Activated CD4-positive, alpha-beta T cell treated with anti-CD3 and anti-CD28 coated beads, Interleukin-2, amount 50 U/mL, for 24 hours (primary cell): ENCODE measurements at places on chromosomes 5 and 9.

DNA sequence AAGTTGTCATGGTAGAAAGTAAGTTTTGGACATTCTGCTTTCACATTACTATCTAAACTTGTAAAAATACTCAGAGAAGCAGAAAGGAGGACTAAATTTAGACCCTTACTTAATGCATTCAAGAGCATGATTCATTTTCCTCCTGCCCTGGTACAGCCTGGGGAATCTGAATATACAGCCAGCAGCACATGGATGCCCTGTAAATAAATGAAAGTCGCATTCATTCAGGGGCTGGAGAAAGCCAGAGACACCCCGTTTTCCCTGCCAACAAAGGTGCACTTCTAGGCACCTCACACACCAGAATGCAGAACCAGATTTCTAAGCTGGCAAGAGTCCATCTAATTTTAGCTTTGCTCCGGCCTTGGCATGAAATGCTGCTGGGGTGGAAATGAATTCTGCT, 172.7 kb upstream of the KLF9 start:
- DNase-seq: no peak

GRCh38 chr5:139023286-139023685, 148.2 kb upstream of the LRRTM2 start:
- DNase-seq: no peak

GRCh38 chr5:145056800-145057199, 778.3 kb downstream of the PRELID2 start:
- DNase-seq: no peak

GRCh38 chr5:138553437-138554095, 10.5 kb upstream of the ETF1 start:
- DNase-seq: no peak

DNA sequence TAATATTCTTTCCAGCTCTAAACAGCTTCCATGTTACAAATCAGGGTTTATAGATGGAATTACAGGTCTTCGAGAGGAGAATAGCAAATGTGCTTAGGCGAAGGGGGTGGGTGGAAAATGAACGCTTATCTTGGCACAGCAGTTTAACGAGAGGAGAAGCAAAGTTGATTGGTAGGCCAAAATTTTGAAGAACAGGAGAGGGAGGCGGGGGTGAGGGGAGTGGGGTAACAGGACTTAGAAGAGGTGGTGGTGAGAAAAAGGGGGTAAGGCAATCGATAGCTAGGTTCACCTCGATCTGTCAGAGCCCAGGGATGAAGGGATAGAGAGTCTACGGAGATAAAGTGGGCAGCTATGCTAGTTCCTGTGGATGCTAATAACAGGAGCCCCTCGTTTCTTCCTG, 764 bp downstream of the ANKRA2 start:
- no peak for DNase-seq

- no peak for DNase-seq
Measured at GRCh38 chr9:122403381-122404000, 32.7 kb downstream of the PTGS1 start.

- no peak for DNase-seq
Measured at GRCh38 chr9:34575862-34576596, 13.5 kb downstream of the CNTFR start.

GRCh38 chr5:145557345-145557744, 277.8 kb downstream of the PRELID2 start:
- no peak for DNase-seq

DNA sequence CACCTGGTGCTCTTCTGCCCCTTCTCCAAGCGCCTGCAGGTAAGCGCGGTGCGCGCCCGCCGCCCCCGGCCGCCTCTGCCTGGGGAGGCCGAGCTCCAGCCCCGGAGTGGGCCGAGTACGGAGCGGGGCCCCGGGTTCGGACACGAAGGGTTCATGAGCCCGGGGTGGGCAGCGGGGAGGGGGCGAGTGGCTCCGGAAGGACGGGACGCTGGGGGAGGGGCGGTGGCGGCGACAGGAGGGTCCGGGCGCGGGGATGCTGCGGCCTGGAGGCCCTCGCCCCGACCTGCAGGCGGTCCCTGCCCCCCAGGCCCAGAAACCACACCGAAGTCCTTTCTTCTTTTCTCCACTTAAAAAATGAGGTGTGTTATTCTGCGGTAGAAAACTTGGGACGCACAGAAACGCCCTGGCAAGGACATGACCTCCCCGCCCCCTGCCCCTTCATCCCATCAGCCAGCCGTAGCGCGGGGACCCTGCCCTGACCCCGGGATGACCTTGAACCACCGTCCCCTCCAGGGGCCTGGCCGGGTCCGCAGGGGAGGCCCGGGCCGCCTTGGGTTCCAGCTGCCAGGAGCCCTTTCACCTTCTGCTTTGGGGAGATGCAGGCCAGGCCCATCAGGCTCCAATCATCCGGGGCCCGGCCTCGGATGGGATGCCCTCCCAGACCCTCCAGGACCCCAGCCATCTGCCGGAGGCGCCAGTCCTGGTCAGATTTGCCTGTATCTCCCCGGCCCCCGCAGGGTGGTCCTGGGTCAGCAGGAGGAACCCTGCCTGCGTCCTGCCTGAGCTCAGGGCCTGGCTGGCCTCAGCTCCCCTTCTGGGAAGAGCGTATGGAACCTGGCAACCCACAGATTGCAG, 545 bp downstream of the DIPK1B start:
- no peak for DNase-seq

DNA sequence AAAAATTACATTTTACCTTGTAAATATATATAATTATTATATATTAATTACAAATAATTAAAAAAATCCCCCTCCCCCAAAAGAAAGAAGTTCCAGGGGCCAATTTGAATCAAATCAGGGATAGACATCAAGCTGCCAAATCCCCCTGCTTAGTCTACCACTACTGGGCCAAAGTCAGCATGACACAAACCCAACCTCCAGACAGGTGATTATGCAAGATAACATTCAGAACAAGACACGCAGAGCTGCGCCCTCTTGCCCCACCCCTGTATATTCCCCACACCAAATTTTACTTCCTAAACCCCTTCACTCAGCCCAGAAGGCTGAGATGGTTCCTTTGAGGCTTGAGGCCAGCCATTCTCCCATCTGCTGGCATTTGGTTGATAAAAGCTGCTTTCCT, 2059.1 kb upstream of the CDH6 start:
- no peak for DNase-seq

- DNase-seq: no peak
Measured at GRCh38 chr5:82387819-82388166, 109.6 kb upstream of the RPS23 start.

DNA sequence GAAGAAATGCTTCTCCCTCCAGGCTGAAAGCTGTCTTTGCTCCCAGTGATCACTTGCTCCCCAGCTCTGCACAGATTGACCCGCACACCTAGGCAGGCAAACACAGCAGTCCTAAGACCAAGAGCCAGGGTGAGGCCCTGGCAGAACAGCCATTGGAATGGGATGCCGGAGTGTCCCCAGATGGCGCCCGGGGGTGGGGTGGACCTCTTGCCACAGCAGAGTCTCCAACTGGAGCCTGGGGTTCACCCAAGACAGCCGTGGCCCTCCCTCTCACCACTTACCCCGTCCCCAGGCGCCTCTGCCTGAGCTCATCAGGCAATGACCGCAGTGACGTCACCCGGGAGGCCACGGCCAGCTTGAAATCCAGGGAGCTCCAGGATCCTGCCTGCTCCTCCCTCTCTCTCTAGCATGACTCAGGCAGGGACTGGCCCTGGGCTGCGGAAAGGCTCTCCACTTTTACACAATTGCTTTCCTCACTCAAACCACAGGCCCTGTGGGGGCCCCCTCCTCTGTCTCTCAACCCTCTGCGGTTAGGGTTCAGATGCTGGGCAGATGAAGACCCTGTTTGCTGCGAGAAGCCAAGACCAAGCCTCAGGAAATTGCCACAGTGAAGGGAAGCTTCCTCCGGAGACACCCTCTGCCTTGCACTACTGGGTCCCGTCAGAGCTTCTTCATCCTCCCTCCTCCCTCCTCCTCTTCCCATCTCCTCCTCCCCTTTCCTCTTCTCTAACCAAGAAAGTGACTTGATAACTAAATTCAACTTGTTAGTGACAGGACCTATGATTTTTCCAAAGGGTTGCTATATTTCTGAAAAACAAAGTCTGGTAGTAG, 24.3 kb upstream of the PTGES start:
- no peak for DNase-seq

DNA sequence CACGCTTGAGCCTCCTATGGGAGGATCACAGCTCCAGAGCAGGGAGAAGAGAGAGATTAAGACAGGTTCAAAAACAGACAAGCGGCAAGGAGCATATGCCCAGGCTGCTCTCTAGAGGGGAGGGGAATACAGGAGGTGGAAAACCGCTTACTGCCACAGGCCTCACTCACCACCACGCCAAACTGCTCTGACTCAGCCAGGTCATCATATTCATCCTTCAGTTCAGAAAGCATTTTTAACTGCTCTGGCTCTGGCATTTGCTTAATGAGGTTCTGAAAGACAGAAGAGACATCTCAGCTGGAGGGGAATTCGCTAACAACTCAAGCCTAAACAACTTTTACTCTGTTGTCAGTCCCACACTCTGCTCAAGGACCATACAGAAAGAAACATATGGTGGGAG, 40.1 kb downstream of the PCDHGC5 start:
- no peak for DNase-seq

GRCh38 chr5:51018423-51018822, 352.0 kb downstream of the PARP8 start:
- DNase-seq: no peak

DNA sequence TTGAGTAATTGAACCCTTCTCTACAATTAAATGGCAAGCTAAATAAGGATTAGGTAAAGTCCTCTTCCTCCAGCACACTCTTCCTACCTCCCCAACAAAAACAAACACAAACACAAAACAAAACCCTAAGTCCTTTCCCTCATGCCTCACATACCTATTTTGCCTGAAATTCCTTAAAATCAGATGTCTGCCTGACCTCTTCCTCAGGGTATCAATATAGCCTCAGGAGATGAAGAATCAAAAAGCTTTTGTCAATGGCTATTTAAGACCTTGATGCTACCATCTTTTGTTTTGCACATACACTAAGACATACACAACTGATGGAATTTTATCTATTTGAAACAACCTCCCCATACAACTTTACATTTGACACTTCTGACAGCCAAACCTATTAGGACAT, 75.1 kb downstream of the TUSC1 start:
- DNase-seq: no peak

- no peak for DNase-seq
Measured at GRCh38 chr9:87040410-87041009, 93.2 kb upstream of the GAS1 start.

GRCh38 chr5:6177926-6178325, 200.4 kb downstream of the MED10 start:
- no peak for DNase-seq

DNA sequence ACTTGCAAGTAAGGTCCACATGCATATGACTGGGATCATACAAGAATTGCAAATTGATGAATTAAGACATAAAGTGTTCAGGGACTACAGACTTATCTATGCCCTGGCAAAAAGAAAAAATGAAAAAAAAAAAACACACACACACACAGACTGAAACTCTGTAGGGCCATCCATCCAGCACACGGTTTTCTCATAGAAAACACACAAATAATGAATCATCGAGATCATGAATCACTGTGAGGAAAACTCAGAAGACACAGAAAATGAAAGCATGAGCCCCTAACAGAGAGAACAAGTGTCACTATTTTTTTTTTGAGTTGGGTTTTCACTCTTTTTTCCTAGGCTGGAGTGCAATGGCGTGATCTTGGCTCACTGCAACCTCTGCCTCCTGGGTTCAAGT, 185.2 kb downstream of the IRX2 start:
- DNase-seq: no peak

DNA sequence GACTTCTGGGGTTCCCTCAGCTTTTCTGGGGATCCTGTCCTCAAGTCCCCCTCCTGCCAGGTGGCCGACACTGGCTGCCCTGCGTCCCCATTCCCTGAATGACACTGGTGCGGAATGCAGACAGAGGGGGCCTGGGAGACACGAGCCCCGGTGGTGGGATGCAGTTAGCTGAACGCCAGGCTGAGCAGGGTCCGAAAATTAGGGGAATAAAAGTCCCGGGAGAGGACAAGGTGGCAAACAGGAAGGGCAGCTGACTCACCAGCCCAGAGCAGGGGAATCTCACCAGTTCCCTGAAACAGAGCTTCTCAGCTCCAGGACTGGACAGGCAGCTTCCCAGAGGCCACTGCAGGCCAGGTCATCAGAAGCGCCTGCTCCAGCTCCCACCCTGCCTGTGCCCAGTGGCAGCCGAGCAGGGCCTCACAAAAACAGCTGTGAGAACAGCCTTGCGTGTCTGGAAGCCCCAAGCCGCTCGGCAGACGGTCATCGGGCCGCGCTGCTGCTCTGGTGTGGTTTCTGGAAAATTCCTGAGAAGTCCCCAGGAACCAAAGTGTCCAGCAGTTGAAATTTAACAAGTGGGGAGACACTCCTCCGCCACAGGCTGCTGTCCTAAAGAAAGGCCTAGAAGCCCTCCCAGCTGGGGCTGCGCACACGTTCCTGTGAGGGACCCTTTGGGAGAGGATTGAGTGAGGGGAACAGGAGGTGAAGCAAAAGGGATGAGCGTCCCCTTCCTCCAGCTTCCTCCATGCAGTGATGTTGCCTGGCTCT, 47.6 kb upstream of the EXOC3 start:
- no peak for DNase-seq

DNA sequence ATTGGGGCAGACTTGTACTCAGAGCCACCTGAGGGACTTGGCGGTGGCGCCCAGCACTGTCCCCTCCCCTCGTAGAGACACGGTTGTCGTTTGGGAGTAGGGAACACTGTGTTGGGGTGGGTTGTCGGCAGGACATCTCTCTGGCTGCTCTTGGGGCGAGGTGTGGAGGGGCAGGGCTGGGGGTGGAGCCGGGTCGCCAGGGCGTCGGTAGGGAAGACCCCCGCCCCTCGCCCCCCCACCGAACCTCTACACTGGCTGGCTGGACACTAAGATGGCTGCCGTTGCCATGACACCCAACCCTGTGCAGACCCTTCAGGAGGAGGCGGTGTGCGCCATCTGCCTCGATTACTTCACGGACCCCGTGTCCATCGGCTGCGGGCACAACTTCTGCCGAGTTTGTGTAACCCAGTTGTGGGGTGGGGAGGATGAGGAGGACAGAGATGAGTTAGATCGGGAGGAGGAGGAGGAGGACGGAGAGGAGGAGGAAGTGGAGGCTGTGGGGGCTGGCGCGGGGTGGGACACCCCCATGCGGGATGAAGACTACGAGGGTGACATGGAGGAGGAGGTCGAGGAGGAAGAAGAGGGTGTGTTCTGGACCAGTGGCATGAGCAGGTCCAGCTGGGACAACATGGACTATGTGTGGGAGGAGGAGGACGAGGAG, 778 bp downstream of the TRIM41 start:
- no peak for DNase-seq

GRCh38 chr5:170420806-170421412, 31.7 kb upstream of the KCNMB1 start:
- peak; percentile 20 for DNase-seq

GRCh38 chr5:139690064-139690802, 42.1 kb downstream of the CXXC5 start:
- no peak for DNase-seq

DNA sequence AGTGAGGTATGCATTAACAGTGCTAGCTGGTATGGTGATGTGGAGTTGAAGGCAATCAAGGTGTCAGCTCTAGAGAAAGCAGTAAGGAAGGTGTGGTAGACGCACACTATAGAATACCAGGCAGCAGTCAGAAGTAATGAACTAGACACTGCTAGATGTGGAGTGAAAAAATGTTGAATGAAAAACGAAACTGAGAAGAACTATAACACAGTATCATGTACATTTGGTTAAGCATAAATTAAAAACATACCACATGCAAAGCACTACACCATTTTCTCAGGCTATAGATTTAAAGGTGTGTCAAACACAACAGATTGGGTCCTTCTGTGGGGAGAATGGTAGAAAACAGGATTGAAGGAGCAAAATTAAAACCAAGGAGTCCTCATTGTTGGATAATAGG, 15.4 kb downstream of the ZNF622 start:
- no peak for DNase-seq
